Stimulated activated CD4-positive, alpha-beta T cell treated with anti-CD3 and anti-CD28 coated beads, Interleukin-1b, Interleukin-23, amount 100 ng/mL, for 1 hour (primary cell): ENCODE measurements at places on chromosomes 5 and 9.

DNA sequence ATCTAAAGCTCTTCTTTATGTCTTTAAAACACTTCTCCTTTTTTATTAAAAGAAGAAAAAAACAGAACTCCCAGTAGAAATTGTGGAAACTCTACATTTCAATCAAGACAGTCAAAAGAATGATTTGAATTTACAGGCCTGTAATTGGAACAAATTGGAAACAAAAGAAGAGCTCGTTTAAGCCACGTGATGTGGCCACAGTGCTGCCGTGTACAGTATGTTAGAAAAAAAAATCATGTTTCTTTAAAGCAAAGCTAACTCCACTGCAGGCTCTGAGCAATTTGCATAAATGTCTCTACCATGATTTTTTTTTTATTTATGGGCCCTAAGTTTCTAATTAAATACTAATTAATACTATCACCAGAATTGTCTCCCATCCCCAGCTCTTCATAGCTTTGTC is 325.6 kb downstream of the ZSWIM6 start:
- no peak for DNase-seq

GRCh38 chr5:69364414-69364813 is 4.9 kb downstream of the AK6 start:
- DNase-seq = no peak

DNA sequence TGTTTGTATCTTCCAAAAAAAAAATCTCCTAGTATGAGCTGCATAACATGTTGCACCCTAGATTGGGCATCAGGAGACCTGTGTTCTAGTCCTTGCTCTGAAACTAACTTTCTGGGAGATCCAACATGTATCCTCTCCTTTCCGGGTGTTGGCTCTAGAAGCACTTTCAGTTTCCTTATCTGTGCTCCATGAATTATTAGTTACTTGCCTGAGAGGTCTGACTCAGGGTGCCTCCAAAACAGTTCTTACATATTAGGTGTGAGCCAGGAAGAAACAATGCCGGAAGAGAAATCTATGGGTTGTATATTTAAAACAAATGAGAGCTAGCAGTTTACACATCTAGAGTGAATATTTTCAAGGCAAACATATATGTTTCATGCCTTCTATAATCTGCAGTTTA is 36.7 kb upstream of the SLC36A2 start:
- no peak for DNase-seq

DNA sequence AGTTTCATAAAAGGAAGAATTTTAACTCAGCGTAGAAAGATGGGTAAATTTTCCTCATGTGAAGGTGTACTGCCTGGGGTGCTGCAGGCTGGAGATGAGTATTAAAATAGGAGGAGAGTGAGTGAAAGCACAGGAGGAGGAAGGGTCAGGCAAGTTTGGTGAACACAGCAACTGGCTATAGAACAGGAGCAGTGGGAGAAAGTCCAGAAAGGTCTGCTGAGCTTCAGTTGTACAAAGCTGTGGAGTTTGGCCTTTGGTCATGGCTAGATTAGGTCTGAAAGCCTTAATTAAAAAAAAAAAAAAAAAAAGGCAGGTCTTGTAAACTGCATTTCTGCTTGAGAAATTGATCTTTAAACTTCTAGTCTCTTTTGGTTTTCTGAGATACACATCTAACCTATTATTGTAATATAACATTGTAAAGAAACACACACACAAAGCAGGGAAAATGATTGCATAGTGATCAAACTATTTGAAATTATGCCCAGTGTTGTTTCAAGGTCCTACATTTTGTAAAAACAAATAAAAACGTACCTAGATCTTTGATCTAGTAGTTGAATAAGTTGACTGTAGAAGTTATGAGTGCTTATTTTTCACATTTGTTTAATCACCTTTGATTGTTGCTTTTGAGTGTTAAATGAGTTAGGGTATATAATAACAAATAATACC is 43.6 kb downstream of the MAP3K1 start:
- no peak for DNase-seq

DNA sequence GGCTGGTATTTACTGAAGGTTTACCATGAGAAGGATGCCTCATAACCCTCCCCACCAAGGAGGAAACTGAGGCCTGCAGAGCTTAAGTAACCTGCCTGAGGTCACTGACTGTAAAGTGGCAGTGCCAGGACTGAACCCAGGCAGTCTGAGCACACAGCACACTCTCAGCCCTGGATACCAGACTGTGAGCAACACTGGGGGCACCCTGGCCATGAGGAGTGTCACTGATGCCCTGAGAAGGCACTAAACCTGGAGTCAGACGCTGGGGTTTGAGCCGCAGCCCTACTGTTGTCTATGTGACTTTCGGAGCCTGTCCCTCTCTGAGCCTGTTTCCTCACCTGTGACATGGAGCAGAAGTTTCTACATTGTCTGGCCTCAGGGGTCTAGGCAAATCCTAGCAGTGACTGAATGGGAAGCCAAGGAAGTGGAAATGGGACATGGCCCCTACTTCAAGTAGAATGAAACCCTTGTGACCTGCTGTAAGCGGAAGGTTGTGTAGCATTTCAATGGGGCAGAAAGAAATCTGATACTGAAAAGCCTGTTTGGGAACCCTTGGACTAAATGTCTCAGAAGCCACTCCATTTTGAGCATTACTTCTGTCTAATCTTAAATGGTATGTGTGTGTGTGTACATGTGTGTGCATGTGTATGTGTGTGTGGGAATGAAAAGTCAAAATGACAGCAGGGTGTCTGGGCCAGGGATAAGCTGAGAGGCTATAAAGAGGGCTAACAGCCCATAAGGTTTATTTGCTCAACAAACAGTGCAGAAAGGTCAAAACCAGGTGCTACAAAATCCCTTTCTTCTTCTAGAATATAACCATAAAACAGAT is 36.0 kb downstream of the B4GALT1 start:
- no peak for DNase-seq

- no peak for DNase-seq
Observed at GRCh38 chr9:11233696-11234095, 620.9 kb upstream of the PTPRD start.
